ENCODE measurements at places on chromosomes 2 and 18.

GRCh38 chr2:137411585-137411984, 552.7 kb upstream of the HNMT start:
- no peak for DNase-seq

- DNase-seq: no peak
Observed at GRCh38 chr18:48295586-48296311, 113.4 kb downstream of the ZBTB7C start.

GRCh38 chr2:128983094-128983493, 664.4 kb upstream of the HS6ST1 start:
- DNase-seq: no peak

DNA sequence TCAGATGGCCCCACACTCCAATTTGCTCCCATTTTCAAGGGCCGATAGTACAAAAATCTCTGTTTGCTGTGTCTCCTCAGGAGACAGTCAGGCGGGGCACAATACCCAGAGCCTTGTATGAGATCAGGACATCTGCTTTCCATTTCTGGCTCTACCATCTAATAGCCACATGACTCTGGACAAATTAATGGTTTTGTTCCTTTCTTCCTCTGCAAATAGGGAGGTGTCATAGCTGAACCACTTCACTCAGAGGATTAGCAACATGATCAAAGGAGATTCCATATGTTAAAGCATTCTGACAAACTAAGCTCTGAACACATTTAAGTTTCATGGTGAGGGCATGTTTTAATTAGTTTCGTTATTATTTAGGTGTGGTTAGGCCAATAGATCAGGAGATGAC, 602.1 kb upstream of the SYT4 start:
- DNase-seq: no peak

- DNase-seq: no peak
Observed at GRCh38 chr2:109474319-109474825, 139.4 kb downstream of the SEPTIN10 start.

DNA sequence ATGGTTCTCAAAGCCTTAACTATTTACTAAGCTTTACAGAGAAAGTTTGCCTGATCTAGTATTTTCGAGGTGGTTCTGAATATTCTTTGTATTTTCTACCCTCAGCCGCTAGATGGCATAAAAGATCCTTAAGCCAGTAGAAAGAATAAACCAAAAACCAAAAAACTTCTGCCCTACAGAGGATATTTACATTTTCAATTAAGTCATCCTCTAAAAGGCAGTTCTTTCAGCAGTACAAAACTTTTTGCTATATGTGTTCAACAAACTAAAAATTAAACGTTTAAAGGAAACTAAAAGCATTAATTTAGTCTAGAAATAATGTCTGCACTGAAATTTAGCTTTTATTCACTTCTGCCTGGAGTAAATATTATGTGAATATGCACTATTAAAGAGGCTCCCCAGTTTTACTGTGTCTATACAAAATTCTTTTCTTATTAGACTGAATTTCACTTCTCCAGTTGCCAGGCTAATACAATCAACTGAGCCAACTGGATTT, 297.5 kb downstream of the PIEZO2 start:
- no peak for DNase-seq

GRCh38 chr2:152433289-152433688, 98.3 kb downstream of the FMNL2 start:
- DNase-seq: no peak

DNA sequence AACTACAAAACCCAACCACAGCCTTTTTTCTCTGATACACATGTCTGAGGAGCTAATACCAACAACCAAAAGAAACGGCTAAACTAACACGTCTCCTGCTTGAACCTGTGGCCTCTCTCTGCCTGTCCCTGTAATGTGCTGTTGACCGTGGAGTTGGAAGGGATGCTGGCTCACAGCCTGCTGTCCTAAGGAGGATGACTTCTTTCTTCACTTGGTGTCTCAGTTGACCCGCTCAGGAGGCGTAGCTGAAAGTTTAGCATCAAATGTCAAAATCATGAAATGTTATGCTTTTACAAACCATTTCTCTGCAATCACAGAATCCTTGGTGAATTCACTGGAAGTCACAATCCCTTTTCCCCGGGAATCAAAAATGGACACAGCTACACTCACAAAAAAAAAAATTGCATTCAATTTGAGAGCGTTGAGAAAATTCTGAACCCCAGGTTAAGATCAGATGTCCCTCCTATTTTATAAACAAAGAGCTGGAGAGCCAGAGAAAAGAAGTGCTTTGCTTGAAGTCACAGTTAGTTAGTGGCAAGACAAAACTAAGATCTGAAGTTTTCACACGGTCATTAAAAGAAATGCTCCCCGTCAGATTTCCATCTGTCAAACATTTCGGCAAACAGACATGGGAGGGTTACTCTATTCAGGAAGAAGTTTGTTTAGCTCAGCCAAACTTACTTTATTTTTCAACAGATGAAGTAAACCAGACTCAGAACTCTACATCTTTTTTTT, 74.3 kb downstream of the IRS1 start:
- DNase-seq: no peak

- DNase-seq: no peak
Observed at GRCh38 chr2:95350368-95350767, 52.1 kb upstream of the FAHD2A start.

DNA sequence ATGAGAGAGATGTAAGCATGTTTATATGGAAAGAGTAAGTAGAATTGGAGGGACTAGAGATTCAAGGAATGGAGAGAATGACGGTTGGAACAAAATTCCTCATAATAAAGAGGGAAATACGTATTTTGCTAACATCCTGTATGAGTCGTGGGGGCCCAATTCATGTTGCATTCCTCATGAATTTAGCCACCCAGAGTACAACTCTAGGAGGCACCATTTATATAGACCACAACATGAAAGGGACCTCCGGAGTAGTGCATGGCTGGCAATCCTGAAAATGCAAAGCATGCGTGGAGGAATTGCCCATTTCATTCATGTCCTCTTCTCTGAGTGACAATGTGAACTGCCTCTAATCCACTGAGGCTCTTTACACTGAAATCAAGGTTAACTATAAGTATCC, 168.2 kb downstream of the ZEB2 start:
- DNase-seq: no peak

- DNase-seq: no peak
Observed at GRCh38 chr2:105100046-105100840, 62.4 kb downstream of the MRPS9 start.

DNA sequence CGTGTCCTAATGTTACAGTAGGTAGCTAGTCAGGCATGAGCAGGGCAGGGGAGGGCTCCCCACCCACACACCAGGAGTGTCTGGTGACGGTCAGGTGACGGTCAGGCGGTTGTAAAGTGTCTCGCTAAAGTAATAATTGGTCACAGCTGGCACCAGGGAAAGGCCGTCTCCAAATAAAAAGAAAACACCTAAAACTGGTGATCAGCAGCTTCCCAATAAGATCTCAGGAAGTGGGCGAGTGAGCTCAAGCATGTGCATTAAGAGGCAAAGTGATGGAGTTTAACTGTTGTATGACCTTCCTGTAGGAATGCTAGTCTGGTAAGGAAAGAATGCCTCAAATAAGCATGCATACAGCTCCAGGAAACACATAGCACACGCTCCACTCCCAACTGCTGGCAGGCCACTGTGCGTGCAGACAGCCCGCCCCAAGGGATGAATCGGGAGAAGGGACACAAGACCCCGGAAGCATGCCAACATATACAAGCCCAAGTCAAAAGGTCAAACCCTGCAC, 177.1 kb downstream of the RNF144A start:
- DNase-seq: no peak

DNA sequence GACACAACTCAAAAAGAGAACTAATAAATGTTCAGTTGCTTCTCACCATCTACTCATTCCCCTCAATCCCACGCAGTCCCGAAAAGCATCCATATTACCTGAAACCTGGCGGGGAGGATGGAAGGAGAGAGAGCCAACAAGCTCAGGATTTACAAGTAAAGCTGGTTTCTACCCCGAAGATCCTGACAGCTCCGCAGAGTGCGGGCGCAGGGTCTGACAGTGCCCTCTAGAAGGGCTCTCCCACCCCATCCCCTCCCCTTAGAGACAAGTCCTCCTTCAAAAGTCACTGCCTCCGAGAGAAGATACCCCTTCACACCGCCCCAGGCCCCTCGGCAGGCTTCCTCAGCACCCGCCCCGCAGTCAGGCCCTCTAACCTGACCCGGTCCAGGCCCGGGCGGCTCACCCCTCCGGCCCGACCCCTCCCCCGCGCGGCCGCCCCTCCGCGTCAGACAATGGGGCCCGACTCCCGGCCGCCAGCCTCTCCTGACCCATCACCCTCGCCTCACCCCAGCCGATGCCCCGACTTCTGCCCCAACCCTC, 550 bp downstream of the RAB1A start:
- DNase-seq: no peak

DNA sequence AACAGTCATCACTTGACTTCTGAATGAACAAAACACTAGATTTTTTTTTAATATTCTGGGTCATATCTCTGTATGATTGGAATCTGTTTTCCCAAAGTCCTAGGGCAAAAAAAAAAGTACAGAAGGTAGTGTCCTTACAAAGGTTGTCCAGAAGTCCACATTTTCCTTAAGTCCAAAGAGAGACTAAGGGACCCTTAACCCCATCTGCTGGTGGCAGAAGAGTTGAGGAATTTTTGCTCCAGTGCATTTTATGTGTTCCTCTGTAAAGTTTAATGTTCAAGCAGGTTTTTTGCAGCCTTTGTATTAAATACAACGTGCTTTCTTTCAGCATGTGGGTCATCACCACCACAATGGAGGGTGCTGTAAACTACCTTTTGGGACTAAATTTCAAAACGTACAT, 215.9 kb downstream of the SP3 start:
- DNase-seq: no peak

DNA sequence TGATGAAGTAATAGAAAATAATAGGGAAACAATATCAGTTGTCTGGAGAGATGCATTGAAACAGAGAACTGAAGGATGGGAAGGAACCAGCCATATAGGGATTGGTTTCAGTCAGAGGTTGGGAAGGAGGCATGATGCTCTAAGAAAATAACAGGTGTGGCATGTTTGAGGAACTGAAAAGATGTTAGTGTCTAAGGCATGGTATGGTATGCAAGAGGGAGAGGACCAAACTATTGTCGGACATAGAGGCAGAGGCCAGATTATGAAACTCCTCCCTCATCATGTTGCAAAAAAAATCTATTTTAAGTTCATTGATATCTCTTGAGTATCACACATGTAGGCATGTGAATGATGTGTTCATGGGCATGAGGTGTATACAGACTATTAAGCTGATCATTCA, 48.9 kb upstream of the EMILIN2 start:
- no peak for DNase-seq

- DNase-seq: no peak
Observed at GRCh38 chr2:40004336-40004735, 225.3 kb upstream of the THUMPD2 start.
